HFF-Myc (cell line): ENCODE measurements at places on chromosomes 4 and X.

GRCh38 chr4:1500231-1500965, 94.2 kb upstream of the NKX1-1 start:
- no peak for DNase-seq

DNA sequence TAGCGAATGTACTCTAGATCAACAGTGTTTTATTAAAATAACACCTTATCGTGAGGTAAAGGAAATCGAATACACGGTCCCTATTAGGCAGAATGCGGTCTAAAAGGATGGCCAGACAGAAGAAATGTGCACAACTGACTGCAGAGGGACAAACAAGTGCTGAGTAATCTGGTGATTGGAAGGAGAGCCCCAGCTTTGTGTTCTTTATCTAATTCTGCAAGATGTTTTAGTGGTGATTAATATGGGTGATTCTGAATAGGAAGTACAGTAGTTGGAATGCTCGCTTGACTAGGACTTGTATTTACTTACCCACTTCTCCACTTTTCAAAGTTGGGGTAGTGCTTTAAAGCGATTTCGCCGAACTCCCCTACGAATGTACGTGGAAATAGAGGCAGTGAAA, 1.2 kb downstream of the WDR44 start:
- no peak for DNase-seq

DNA sequence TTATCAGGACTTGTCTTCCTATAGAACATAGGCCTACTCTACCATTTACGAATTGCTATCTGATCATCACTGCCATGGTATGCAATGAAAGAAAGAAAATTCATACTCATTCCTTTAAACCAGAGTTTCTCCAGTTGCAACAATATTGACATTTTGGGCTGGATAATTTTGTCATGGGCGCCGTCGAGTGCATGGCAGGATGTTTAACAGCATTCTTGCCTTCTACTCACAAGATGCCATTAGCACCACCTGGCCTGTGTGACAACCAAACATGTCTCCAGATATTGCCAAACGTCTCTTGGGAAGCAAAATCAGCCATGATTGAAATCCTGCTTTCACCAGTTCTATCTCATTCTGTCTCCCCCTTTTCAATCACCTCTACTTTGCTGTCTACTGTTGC, 63.6 kb upstream of the ARHGAP24 start:
- no peak for DNase-seq

GRCh38 chr4:117154251-117154650, 68.9 kb upstream of the TRAM1L1 start:
- no peak for DNase-seq

- no peak for DNase-seq
Observed at GRCh38 chr4:182242787-182243186, 415 bp upstream of the TENM3 start.

DNA sequence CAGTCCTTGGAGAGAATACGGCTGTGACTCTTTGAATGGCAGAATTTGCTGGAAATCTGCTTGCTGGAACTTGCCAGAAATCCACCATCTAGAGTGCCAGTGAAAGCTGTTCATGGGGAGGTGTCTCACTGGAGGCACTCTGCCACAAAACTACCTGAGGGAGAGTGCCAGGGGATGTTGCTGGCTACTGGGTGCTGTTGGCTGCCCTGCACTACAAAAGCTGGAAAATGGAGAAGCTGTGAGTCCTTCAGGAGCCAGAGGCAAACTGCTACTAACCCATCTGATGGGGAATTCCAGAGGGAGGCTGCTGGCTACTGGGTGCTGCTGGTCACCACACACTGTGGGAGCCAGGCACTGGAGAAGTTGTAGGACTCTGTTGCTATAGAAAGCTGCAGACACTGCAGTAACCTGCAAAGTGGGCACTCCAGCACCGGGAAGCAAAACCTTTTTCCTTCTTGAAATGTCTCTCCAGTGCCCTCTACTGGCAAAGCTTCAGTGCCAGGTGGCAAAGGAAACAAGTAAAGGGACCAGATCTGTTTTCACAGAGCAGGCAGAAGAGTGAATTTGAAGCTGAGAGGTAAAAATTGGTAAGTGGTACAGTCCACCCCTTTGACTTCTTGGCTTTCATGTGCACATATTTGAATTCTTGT, 47.8 kb upstream of the HSD17B10 start:
- peak; percentile 19 for DNase-seq

GRCh38 chrX:54194982-54195588, 12.0 kb upstream of the FAM120C start:
- DNase-seq: no peak

DNA sequence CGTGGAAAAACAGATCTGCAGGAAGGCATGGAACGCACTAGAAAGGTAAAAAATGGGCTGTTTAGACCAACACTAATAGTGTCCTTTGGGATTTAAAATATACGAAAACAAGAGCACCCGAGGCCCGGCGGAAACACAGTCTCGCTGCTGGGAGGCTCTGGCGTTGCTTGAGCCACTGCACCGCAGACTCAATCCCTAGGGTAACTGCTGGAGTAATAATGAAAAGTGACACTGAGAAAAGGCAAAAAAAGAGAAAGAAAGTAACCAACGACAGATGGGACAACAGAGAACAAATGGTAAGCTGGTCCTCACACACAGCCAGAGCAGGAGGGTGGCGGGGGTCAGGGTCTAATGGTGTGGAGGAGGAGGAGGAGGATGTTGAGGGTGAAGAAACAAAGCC, 15.4 kb downstream of the IRAK1 start:
- no peak for DNase-seq

DNA sequence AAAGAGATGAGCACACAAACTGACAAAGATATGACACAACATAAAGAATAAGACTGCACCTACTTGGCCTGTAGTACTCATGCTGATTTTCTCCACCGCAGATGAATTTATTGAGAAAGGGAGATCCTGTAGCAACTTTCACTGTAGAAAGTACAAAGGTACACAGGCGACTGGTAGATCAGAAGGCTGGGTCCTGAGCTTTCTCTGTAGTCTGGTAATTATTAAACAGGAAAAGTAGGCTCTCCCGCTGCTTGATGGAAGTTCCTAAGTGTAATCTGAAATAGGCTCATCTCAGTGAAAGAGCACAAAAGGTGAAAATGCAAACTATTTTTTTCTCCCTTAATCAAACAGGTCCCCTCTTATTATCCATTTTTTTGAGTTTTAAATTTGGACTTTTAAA, at the start of gene ADH6:
ADH6 (minus strand) TSS at position 175 of the 400 bp plus-strand sequence; CDS start at position 81, 94 bp downstream.
- DNase-seq: no peak

- DNase-seq: no peak
Observed at GRCh38 chr4:64121803-64122202, 287.4 kb downstream of the TECRL start.

DNA sequence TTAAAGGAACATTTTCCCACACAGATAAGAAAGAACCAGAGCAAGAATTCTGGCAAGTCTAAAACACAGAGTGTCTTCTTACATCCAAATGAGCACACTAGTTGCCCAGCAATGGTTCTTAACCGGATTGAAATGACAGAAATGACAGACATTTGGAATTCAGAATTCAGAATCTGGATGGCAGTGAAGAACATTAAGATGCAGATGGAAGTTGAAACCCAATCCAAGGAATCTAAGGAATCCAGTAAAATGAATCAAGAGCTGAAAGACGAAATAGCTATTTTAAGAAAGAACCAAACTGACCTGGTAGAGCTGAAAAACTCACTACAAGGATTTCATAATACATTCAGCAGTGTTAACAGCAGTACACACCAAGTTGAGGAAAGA, 21.5 kb downstream of the ANAPC10 start:
- no peak for DNase-seq

DNA sequence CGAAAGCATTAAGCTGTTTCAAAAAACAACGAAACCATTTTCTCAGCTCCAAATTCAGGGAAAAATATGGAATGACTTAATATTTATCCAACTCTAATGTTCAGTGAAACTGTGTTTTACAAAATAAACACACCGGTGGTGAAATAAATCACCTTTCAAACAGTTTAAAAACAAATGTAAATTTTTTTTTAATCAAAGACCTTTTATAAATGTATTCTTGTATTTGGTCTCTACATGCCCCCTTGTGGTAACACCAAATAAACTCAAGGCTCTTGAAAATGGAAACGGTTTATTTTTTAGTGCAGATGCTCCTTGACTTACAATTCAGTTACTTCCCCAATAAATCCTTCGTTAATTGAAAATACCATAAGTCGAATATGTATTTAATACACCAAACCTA, 45.8 kb upstream of the ITM2A start:
- DNase-seq: no peak

DNA sequence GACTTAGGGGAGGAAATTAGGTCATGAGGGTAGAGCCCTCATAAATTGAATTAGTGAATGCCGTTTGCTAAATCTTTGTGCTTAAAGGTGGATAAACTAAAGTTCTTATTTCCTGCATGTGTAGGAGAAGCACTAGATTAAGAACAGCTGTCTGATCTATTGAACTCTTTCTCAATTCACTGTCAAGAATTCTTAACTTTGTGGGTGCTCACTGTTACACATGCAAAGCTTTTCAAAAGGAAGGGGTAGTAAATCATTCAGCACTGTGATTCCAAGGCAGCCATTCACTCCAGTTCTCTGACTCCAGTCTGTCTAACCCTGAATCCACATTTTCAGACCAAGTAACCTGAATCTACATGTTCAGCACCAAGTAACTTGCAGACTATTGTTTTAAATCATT, 1520.1 kb downstream of the PCDH18 start:
- no peak for DNase-seq

- peak; percentile 64 for DNase-seq
Observed at GRCh38 chr4:123649645-123650391, 253.2 kb downstream of the SPRY1 start.

- no peak for DNase-seq
Observed at GRCh38 chrX:13511944-13512330, 57.5 kb upstream of the EGFL6 start.

DNA sequence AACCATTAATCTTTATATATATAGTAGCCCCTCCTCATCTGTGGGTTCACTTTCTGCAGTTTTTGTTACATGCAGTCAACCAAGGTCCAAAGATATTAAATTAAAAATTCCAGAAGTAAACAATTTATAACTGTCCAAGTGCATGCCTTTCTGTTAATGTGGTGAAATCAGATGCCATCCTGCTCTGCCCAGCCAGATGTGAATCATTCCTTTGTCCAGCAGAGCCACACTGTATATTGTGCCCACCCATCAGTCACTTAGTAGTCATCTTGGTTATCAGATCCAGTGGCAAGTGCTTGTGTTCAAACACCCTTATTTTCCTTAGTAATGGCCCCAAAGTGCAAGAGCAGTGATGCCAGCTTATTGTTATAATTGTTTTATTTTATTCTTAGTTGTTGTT, 17.2 kb upstream of the PRDM5 start:
- no peak for DNase-seq

DNA sequence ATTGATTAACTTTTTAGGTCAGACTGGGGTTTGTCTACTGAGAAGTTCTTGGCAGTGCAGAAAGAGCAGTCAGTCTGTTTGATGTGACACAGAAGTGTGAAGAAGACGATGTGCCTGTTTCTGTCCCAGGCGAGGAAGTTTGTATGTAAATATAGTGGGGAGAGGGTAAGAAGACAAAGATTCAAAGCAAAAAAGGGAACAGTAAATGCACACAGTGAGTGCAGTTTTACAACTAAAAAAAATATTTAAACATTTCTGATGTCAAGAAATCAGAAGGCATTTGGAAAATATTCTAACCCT, 264.9 kb downstream of the RAPGEF2 start:
- DNase-seq: no peak

- DNase-seq: no peak
Observed at GRCh38 chr4:101651778-101652177, 138.8 kb upstream of the BANK1 start.

- no peak for DNase-seq
Observed at GRCh38 chrX:154363706-154364439, 10.6 kb downstream of the FLNA start.

DNA sequence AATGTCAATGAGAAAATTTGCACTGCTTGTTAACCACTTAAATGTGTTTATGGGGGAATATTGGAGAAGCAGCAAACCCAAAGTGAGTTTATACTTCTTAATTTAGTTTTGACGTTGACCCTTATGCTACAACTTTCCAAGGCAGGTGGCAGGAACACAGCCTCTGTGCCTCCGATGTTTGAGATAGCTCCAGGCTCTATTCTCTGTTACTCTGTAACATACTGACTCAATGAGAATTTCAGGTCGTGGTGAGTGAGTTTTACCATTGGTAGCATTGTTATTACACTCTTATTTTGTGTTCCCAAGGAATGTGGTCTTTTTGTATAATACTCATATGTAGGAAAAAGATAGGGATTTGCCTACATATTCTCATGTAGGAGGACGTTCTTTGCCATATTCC, 210.7 kb downstream of the BMPR1B start:
- DNase-seq: no peak

DNA sequence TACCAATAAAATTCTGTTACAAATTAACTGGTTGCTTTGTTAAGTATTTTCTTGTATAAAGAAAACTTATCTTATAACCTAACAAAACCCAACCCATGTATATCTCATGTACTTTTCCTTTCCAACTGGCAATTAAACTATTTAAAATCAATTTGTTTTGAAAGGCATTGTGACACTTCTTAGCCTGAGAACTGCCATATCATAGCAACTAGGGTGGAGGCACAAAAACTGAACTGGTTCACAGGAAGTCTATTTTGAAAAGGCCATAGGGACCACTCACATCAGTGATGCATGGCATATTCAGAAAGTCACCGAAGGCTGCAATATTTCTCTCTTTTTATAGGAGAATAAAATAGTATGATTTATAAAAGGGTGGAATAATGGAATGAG, 40.5 kb upstream of the ARSJ start:
- DNase-seq: no peak

GRCh38 chrX:99909946-99910345, 500.1 kb downstream of the PCDH19 start:
- DNase-seq: no peak

DNA sequence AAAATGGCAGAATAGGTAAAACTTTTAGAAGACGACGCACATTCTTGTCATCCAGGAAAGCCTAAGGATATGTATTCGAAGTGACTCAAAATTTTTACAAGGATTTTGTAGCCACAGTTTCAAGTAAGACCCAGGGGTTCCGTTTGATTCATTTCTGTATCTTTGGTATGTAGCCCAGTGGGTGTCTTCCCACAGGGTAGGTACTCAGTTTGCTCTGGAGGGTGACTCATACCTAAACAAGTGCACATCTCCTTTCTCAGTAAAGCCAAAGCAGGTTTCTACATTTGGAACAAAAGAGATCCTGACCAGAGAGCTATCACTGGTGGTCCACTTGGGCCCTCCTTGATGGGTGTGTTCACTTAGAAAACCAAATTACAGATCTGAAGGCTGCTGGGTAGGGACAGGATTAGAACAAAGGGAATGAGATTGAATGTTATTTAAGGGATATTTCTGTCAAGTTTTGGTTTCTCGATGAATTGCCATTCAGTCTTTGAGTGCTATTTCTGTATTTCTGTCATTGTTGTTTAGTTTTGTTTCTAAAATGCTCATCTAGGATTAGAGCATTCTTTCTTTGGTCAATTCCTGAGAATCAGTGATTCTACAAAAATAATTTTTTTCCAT, 56.1 kb downstream of the PLS3 start:
- peak; percentile 44 for DNase-seq

GRCh38 chrX:109793191-109793590, 60.1 kb upstream of the ACSL4 start:
- DNase-seq: no peak

GRCh38 chrX:115284877-115285276, 4.6 kb upstream of the LUZP4 start:
- DNase-seq: no peak

- DNase-seq: no peak
Observed at GRCh38 chrX:20488473-20488872, 221.8 kb upstream of the RPS6KA3 start.
